Amniotic epithelial cell (primary cell): ENCODE measurements at places on chromosomes 6 and 20.

- no peak for DNase-seq
Observed at GRCh38 chr6:112123982-112124381, 36.6 kb downstream of the FAM229B start.

- DNase-seq, result no peak
Observed at GRCh38 chr6:105757512-105758200, 328.5 kb upstream of the PRDM1 start.

DNA sequence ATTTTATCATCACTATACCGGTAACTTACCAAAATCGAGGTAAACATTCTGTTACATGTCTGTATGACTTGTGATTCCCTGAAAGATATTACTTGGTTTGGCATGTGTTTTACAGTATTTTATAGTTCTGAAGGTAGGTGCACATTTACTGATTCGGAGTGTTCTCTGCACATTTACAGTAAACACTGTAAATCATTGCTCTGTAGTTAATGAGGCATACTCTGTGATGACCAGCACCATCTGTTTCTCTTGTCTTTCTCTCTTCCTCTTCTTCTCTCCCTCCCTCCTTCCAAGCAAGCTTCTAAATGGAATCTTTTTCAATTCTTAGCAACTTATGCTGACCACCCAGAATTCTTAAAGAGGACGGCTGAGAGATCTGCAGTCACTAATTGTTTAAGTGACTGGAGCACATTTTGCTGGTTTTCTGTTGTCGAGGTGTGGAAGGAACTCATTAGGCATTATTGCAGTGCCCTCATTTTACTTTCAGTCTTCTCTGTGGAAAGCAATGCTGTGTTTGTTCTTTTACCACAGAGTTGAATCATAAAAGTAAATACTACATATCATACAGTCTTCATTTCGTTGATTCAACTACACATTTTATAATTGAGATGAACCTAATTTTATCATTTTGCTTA lies 126.5 kb downstream of the UTRN start:
- peak; percentile 41 for DNase-seq

DNA sequence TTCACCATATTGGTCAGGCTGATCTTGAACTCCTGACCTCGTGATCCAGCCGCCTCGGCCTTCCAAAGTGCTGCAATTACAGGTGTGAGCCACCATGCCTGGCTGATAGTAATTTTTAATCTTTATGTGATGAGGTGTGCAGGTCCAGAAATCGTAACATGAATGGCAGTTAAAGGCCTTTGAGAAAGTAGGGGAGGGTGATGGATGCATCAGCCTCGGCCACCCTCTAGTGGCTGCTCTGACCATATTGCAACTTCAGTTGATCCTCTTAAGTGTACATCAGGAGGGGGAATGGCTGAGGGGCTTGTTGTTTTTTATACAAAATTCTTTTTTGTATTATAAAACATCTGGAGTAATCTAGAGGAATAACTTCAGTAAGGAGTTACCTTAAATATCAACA lies 193.0 kb downstream of the ZFAND3 start:
- peak; percentile 64 for DNase-seq

- DNase-seq, result no peak
Observed at GRCh38 chr6:3321875-3322274, 63.1 kb downstream of the PSMG4 start.

GRCh38 chr6:34466242-34467185 lies 638 bp downstream of the PACSIN1 start:
- DNase-seq, result no peak

GRCh38 chr20:37947943-37948342 lies 45.0 kb downstream of the VSTM2L start:
- DNase-seq, result no peak

DNA sequence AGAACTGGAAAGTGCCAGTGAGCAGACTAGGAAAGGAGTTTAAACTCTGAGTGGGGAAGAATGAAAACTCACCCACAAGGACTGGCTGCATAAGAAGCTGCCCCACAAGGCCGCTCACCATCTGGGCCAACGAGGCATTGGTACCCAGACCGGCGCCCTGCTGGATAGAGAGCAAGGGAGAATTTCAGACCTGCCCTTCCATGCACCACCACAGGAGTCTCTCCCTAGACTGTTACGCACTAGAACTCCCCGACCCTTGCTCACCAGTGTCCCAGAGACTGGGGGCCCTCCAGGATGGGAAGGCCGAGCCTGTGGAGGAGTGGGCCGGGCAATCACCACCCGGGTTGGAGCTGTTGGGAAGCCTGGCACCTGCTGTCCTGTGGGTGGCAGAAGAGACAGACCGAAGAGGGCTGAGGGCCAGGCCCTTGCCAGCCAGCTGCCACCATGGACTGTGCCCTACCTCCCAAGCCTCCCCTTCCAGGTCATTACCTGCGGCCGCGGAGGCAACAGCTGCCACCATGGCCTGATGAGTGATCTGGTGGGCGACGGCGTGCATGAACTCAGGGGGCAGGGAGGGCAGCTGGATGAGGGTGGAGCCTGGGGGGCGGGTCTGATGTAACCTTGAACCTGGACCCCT lies 8.5 kb downstream of the BAG6 start:
- DNase-seq, result no peak

GRCh38 chr6:156126535-156126934 lies 650.6 kb upstream of the ARID1B start:
- no peak for DNase-seq
